ENCODE measurements at places on chromosomes 16 and 17. TPM values are rescaled to one million over a fixed set of nuclear protein-coding genes. Genes with fewer than 3 reads are reported as not detected.
A peak's percentile ranks its signal among the peaks of the same experiment; 100 is the strongest.

- DNase-seq = no peak
These were observed 1.7 kb upstream of the ZNF423 start for GRCh38 chr16:49857423-49858181.

DNA sequence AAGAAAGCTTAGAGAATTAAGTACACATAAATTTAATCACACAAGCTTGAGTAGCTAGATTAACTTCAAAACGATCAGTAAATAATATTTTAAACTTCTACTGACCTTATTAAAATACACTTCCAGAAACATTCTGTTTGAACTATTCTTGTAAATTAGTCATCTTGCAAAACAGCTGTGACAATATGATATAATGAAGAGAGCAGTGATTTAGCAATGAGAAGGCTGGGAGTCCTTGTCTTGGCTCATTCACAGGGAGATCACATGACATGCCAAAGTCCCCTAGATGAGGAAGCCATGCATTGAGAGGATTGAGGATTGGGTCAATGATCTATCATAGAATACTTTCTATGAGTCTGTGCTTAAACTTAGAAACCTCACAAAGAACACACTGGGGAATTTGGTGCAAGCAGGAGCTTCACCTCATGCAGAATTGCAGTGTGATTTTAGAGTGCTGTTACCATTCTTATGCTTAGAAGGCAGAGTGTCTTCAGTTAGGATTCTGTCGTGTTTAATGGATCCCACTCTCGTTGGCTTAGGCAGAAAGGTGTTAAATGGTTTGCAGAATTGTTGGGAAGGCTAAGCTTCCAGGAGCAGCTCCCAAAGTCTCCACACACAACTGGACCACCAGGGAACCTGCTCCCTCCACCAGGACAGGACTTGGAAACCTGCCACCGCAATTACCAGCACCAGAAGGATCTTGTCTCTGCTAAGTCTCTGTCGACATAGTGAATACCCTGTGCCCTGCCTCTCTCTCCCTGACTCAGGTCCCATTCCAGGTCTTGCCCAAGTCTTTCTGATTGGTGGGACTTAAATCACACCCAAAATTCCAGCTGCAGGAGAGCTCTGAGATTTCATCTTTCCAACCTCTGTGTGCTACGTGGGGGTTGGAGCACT lies 87.1 kb downstream of the USP22 start:
- no peak for DNase-seq

Gene RTN4RL1
- 0.06 TPM for total RNA-seq

DNA sequence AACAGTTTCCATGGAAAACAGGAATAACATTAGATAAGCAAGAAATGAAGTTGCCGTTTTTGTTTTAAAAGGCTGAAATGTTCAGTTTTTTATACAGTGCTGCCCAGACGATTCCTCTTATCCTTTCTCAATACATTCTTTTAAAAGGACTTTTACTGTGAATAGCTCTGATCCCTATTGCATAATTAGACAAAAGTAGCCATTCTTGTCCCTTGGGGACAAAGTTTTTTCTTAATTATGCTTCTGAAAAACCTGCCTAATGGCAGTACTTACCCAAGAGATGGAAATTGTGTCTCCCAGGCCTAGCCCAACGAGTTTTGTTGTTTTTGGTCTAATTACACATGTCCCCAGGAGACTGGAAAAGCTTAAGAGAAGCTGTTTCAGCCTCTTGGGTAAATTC lies 27.6 kb downstream of the NXPH3 start:
- DNase-seq = no peak

DNA sequence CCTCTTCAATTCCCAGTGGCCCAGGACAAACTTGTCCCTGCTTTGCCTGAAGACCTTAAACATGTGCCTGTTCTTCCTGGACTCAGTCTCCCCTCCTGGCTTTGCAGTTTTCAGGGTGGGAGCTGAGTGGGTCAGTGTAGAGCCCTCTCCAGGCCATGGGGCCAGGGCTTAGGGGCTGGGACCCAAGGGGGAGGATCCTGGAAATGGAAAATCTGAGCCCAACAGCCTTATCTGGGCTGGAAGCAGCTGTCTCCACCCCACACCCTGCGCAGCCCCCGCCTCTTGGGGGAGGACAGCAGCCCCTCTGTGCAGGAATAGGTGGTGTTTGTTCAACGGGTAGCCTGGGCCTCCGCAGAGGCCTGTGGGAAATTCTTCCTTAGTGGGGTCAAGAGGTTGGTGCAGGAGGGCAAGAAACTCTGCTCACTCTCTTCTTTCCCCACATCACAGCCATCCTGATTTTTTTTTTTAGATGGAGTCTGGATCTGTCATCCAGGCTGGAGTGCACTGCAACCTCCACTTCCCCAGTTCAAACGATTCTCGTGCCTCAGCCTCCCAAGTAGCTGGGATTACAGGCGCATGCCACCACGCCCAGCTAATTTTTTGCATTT lies 6.8 kb upstream of the SMTNL2 start:
- no peak for DNase-seq

DNA sequence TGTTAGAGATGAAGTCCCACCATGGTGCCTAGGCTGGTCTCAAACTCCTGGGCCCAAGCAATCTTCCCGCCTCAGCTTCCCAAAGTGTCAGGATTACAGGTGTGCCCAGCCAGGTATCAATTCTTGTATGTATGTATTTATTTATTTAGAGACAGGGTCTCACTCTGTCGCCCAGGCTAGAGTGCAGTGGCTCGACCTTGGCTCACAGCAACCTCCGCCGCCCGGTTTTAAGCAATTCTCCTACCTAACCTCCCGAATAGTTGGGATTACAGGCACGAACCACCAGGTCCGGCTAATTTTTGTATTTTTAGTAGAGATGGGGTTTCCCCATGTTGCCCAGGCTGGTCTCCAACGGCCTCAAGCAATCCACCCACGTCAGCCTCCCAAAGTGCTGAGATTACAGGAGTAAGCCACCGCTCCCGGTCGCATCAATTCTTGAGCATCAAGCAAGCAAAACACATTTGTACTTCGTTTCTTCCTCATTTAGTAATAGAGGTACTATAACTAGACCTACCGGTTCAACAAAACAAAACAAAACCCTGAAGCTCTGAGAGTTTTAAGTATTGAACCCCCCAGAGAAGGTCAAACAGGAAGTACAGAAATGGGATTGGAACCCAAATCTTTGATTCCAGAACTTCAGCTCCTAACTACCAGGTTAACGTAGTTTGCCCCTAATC lies 1.0 kb upstream of the ZNF500 start:
- no peak for DNase-seq

Gene CES5A
- total RNA-seq = not detected

DNA sequence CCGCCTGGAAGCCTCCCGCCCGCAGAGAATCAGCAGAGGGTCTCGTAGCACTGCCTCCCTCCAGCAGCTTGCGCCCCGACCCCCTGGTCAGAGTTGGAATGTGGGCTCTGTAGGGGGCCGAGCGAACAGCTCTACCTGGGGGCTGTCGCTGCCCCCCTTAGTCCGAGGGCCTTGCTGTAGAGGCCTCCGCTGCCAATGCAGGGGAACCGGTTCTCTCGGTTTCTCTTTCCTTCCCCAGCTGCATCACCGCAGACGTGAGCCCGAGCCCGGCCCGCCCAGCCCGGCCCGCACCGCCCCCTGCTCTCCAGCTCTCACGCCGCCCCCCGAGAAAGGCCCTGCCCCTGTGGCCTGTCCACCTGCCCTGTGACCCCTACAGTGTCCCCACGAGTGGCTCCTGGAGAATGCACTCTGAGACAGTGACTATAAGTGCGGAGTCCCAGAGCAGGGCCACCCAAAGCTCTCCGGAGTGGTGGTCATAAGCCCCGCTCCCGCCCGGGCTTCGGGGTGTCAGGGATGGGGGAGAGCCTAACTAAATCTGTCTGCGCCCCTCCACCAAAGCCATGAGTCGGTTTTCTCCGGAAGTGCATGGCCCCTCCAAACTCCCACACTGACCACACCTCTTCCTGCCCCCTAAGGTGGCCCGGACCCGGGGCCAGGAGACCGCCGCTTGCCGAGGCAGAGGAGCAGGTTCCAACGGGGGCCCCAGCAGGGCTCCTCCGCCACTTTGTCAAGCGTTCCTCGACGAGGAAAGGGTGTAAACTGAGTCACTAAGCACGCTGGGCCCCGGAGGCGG lies 1.7 kb downstream of the ARHGAP27 start:
- DNase-seq = no peak

DNA sequence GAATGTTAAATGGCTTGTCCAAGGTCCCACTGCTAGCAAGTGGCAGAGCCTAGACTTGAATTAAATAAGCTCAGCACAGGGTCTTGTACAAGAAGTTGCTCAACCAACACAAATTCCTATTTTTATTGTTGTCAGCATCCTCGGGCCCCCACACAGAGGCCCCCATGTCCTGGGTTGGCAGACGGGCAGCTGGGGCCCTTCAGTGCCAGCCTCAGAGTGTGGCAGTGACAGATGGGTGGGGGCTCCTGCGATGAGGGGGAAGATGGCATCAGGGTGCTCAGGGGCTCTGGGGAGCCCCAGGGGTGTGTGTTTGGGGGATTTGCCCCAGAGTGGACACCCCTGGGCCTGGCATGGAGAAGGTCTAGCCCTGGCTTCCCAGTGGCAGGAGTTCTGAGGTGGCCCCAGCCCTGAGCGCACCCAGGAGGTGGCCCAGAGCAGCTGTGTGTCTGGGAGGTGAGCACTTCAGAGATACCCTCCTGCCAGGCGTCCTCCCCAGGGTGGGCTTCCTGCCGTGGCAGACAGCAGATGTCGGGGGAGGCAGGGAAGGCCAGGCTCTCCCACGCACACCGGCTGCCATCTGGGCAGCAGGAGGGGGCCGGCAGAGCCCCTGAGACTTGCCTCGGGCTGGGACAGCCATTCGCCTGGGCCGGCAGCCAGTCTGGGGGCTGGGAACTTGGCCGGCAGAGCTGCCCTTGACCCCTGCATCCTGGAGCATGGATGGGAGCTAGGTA lies 150.8 kb downstream of the C16orf78 start:
- no peak for DNase-seq

Gene PLCG2
- 8.8 TPM for total RNA-seq

DNA sequence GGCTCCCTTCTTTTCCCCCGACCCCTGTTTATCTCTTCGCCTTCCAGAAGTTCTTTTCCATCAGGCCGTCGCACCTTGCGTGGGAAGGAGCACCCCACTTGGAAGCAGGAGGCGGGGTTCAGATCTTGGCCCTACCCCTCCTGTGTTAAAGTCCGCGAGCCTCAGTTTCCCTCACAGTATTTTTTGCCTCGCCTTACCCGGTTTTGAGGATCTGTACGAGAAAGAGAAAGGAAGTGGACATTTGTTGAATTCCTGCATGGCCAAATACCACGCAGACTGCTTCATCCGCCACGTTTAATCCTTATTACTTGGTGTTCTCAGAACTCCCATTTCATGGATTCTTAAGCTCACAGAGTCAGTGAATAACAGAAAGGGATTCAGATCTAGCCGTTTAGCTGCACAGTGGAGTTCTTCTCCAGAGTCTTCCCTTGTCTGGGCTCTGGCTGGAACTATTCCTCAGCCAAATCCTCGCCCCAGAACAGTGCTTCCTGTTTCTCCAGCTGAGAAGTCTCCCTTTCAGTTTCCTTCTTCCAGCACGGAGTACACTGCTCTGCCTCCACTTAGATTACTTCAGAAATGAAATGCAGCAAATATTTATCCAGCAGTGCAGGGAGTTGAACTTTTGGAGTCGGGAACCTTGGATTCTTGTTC lies 590 bp downstream of the TMEM219 start:
- no peak for DNase-seq

DNA sequence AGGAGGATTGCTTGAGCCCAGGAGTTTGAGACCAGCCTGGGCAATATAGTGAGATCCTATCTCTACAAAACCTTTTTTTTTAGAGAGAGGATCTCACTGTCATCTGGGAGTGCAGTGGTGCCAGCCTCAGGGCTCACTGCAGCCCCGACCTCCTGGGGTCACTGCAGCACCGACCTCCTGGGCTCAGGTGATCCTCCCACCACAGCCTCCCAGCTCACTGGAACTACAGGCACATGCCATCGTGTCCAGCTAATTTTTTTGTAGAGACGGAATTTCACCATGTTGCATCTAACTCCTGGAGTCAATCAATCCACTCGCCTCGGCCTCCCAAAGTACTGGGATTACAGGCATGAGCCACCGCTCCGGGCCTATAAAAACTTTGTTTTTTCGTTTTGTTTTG lies 15.4 kb downstream of the MAPK8IP3 start:
- no peak for DNase-seq

DNA sequence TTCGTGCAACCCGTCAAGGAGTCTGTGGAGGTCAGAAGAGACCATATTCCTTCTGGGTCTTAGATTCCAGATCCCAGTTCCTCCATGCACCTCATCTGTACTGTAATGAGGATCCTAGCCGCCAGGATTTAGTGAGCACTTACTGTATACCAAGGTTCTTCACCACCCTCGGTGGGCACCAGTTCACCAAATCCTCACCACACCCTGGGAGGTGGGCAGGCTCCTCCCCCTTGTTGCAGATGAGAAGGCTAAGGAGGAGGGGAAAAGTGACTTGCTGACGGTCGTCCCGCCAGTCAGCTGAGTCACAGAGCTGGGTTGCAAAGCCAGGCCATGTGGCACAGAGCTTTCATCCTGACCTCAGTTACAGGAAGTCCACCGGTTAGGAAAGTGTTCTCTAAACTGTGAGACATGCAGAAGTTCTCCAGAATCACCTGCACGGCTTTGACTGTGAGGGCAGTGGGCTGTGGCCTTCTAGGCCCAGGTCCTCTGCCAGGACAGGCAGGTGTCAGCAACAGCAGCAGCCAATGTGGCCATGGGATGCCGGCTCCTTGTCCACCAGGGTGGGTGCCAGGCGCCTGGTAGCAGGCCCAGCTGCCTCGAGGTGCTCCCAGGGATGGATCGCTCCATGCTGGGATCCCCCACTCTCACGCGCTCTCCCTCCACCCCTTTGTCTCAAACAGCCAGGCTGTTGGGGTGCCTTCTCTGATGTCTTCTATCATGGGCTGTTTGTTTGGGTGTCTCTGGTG lies 240.3 kb upstream of the GSE1 start:
- DNase-seq = peak; percentile 60

DNA sequence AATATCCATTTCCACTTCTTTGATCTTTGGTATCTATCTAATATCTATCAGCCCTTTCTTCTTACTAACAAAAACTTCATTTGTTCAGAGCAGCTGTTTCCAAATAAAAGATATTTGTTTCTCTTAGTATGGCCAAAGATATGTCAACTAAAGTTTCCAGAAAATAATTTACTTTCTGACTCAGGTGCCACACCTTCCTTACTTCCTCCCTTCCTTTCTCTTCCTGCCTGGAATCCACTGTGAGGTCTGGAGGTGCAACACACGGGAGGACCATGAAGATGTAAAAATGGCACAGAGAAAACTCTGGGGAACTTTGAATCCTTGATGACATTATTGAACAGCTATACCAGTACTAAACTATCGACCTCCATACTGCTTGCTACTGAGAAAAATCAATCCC lies 14.0 kb downstream of the MED13 start:
- DNase-seq = no peak

DNA sequence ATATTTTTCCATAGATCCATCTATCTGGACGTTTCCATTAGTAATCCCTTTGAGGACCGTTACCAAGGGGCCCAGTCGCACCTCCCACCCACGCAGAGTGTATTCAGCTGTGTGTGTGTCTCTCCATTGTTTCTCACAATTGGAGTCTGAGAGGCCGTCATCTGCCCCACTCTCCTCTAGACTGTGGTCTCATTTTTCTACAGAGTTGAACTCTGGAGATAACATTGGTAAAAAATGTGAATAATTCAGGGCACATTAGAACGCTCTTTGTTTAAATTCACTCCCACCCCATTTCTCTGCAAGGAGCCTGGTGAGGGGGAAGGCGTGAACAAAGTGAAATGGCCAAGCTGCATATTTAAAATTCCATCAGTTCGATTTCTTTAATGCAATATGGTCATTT lies 333.1 kb upstream of the MAF start:
- DNase-seq = no peak

- no peak for DNase-seq
These were observed 554.3 kb upstream of the HSBP1 start for GRCh38 chr16:83253521-83253920.

Gene MT1A
- total RNA-seq = 1.0 TPM

Gene NEUROD2
- not detected for total RNA-seq

Gene CEMP1
- total RNA-seq = not detected

Gene SOCS1
- total RNA-seq = 123 TPM

Gene CCDC78
- 6.2 TPM for total RNA-seq
